ENCODE measurements at places on chromosomes 3 and 15. TPM values are rescaled to one million over a fixed set of nuclear protein-coding genes. Genes with fewer than 3 reads are reported as not detected.

POTEB3 gene
- not detected for total RNA-seq

IGF2BP2 gene
- total RNA-seq = 130 TPM

SPINK8 gene
- not detected for total RNA-seq

TUSC7 gene
- total RNA-seq = not detected

RIOX2 gene
- 15.5 TPM for total RNA-seq

LTF gene
- not detected for total RNA-seq

MAP1A gene
- total RNA-seq = 2.5 TPM

ACKR2 gene
- not detected for total RNA-seq

PPP2R3A gene
- 12.6 TPM for total RNA-seq

ZNF662 gene
- not detected for total RNA-seq

CHDH gene
- 8.2 TPM for total RNA-seq

GAP43 gene
- total RNA-seq = 12.8 TPM

ITIH3 gene
- total RNA-seq = not detected

SERPINI2 gene
- total RNA-seq = not detected

KNG1 gene
- not detected for total RNA-seq

DUOXA2 gene
- not detected for total RNA-seq

RLBP1 gene
- not detected for total RNA-seq

TM4SF18 gene
- total RNA-seq = 8.1 TPM

MINAR1 gene
- total RNA-seq = 0.74 TPM

GOLGA8B gene
- total RNA-seq = 37.1 TPM

PLA2G4B gene
- total RNA-seq = 6.3 TPM

SLC9C1 gene
- 0.15 TPM for total RNA-seq

ERICH6 gene
- total RNA-seq = not detected

HYKK gene
- 3.1 TPM for total RNA-seq

TMEM108 gene
- total RNA-seq = 3.5 TPM

SLC12A1 gene
- 0.04 TPM for total RNA-seq

SPRED1 gene
- total RNA-seq = 41.0 TPM

TTC23 gene
- total RNA-seq = 12.2 TPM

PDCD7 gene
- total RNA-seq = 38.1 TPM

GHSR gene
- total RNA-seq = not detected

STRC gene
- 0.97 TPM for total RNA-seq

SERINC4 gene
- total RNA-seq = 0.17 TPM

RHOV gene
- total RNA-seq = 3.9 TPM
